ENCODE measurements at places on chromosomes 6 and 20.

DNA sequence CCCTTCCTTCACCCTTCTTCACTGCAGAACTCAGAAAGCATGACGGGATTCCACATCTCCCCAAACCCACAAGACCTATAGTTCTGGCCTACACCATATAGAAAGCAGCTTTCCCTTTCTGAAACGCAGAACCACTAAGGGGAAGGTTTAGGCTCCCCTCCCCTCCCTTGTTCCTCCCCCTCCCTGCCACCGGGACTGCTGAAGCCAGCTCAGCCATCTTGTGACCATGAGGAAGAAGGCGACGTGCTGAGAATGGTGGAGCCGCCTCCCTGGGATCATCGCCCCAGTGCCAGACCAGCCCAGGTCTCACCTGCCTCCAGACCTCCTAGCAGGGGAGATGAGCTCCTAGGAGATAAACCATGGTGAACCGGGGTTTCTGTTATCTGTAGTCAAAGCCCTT is 19.6 kb downstream of the SERPINB6 start:
- no peak for DNase-seq

DNA sequence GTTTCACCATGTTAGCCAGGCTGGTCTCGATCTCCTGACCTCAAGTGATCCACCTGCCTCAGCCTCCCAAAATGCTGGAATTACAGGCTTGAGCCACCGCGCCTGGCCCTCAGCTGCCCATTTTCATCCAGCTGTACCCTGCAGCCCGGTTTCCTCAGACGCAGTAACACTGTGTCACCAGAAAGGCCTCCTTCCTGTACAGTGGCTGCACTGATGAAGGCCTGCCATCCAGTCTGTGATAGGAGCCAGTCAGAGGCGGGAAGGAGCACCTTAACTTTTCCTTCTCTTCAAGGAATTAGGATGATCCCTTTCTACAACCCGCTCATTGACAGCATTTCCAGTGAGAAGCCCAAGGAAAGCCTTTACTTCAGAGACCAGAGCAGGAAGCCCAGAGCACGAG is 75.9 kb downstream of the GFOD1 start:
- DNase-seq: no peak

DNA sequence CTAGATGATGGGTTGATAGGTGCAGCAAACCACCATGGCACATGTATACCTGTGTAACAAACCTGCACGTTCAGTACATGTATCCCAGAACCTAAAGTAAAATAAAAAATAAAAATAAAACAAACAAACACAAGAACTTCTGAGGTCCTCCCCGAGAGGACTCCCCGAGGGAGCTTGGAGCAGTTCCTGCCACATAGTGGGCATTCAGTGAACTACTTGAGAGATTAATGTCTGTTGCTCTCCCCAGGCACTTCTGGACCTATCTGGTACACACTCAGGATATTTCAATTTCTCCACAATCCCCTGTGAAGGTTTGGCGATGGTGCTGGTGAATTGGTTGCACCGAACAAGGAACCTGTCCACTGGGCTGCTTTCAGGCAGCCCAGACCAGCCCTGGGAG is 311.2 kb downstream of the ESR1 start:
- no peak for DNase-seq

DNA sequence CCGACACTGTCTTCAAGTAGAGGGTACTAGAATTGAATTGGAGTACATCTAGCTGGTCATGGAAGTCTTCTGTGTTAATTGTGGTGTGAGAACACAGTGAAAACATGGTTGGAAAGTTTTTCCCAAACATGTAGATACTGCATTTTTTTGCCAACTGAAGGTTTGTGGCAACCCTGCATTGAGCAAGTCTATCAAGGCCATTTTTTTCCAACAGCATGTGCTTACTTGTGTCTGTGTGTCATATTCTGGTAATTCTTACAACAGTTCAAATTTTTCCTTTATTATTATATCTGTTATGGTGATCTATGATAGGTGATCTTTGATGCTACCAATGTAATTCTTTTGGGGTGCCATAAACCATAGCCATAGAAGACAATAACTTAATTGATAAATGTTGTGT is 147.0 kb downstream of the MYB start:
- DNase-seq: no peak

- no peak for DNase-seq
Observed at GRCh38 chr20:25459111-25459830, 51.8 kb downstream of the GINS1 start.

DNA sequence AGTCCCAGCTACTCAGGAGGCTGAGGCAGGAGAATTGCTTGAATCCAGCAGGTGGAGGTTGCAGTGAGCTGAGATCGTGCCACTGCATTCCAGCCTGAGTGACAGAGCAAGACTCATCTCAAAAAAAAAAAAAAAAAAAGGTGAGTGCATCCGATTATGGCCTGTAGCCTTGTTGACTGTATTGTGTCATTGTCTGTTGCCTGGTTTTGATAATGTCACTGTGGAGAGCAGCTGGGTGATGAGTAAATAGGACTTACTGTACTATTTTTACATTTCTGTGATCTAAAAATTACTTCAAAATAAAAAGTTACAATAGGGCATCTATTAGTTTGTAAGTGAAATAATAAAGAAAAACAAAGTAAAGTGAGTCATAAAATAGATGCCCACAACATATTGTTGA is 134.1 kb upstream of the SALL4 start:
- no peak for DNase-seq

DNA sequence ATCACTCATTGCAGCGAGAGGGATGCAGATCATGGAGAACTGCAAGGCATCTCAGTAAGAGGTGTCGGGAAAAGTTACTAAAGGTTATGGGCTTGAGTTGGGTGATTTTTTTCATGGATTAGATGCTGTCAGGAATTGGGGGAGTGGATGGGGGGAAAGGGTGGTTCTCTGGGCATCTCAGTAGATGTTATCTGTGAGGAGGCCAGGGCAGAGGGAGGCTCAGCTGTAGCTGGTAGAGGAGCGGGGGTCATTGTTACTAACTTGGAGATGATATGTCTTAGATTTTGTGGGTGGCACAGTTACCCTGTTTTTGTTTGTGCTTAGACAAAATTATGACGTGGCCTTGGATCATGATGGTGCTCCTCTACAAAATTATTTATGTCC is 2.6 kb upstream of the PCMTD2 start:
- no peak for DNase-seq

DNA sequence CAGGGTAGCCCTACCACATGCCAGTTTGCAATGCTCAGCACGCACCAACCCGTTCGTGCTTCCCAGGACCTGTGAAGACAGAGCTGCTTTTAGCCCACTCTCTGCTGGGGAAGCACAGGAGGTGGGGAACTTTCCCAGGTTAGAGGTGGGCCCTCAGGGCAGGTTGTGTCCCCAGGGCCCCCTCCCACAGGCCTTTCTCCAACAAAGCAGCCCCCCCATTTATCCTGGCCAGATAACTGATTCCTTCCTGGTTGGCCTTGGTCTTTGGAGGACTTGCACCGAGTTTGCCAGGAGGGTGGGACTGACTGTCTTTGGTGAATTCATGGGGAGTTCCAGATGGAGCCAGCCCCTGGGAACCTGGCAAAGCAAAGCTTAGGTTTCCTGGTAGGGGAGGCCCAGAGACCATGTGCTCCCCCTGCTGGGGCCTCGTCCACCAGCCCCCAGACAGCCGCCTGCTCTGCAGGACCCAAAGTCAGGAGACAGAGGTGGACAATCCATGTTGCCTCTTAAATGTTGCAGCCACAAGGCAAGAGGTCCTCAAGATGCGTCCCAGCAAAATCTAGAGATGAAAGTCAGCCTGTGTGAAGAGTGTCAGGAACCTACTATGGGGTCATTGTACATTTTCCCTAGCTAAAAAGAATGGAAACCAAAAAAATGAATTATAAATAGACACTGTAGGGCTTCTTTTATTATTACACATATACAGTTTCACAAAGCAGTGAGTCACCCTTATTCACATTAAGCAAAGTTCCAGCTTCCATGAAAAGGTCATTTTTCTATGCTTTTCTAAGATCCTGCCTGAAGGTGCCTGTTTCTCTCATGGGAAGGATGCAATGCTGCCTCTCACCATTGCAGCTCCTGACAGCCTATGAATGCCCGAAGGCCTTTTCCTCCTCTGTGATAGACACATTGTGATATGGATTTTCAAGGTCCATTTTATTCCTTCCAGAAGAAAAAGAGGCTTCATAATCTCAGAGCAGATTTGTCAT is 497.8 kb downstream of the PREX1 start:
- peak; percentile 78 for DNase-seq

GRCh38 chr20:10637031-10637559 is 36.7 kb downstream of the JAG1 start:
- no peak for DNase-seq

DNA sequence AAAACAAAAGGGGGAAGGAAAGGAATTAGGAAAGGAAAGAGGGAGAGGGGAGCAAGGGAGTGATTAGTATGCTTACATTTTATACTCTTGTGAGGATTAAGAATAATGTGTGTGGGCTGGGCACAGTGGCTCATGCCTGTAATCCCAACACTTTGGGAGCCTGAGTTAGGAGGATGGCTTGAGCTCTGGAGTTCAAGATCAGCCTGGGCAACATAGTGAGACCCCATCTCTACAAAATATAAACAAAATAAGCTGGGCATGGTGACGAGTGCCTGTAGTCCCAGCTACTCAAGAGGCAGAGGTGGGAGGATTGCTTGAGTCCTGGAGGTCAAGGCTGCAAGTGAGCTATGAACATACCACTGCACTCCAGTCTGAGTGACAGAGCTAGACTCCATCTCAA is 47.0 kb downstream of the SHLD1 start:
- DNase-seq: no peak

GRCh38 chr6:168937054-168937453 is 316.6 kb downstream of the THBS2 start:
- no peak for DNase-seq

- no peak for DNase-seq
Observed at GRCh38 chr20:44637042-44637441, 14.5 kb downstream of the ADA start.

DNA sequence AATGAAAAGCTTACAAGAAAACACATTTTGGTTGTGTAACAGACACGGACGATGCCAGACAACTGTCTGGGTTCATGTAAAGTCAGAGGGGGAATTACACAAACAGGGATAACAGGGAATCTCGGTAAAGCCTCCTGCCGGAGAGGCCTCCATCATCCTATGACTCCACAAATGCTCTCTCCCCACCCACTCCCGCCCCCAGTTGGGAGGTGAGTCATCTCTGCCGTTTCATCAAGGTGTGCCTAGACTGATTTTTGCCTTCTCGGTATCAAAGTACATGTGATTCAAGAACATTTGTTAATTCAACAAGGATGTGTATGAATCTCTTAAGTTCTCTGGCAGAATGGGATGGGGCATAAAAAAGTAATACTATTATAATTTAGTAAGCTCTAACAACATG is 304.9 kb upstream of the PRDM1 start:
- no peak for DNase-seq

DNA sequence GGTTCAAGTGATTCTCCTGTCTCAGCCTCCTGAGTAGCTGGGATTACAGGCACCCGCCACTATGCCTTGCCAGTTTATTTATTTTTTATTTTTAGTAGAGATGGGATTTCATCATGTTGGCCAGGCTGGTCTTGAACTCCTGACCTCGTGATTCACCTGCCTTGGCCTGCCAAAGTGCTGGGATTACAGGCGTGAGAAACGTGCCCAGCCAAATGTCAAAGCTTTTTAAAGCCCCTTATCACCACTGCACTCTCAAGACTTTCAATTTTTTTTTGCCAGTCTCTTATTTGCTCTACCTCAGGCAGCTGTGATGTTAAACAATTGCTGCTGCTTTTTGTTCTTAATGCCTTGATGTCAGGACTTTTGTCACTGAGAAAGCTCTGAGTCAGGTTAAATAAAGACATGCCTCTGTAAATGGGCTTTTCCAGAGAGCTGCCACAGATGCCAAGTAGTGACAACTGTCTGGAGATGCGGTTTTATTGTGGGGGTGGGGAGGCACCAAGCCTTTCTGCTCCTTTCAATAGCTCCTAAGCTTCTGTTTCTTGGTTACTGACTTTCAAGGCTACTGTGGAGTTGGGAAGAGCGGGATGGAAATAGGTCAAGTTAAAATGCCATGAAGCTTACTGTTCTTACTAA is 29.2 kb downstream of the RSPH3 start:
- DNase-seq: no peak

GRCh38 chr6:110944681-110945151 is 13.8 kb upstream of the GTF3C6 start:
- no peak for DNase-seq

GRCh38 chr20:13996265-13996664 is 949 bp downstream of the MACROD2 start:
- no peak for DNase-seq

- no peak for DNase-seq
Observed at GRCh38 chr6:143329323-143329722, 121.2 kb downstream of the ADAT2 start.

DNA sequence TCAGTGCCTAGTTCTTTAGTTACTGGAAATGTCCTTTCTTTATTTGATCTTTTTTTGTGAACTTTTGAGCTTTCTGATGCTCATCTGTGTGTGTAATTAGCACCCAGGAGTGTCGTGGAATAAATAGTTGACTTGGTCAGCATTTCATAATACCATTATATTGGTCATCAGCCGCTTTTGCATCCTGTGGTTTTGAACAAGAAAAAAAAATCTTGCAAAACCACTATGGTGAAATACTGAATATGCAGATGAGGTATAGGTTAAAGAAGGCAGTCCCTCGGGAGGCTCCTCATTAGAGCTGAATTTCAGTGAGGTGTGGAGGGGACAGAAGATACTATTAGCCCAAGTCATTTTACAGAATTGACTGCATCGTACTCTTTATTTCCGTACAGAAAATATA is 90.1 kb downstream of the FOXO3 start:
- no peak for DNase-seq

DNA sequence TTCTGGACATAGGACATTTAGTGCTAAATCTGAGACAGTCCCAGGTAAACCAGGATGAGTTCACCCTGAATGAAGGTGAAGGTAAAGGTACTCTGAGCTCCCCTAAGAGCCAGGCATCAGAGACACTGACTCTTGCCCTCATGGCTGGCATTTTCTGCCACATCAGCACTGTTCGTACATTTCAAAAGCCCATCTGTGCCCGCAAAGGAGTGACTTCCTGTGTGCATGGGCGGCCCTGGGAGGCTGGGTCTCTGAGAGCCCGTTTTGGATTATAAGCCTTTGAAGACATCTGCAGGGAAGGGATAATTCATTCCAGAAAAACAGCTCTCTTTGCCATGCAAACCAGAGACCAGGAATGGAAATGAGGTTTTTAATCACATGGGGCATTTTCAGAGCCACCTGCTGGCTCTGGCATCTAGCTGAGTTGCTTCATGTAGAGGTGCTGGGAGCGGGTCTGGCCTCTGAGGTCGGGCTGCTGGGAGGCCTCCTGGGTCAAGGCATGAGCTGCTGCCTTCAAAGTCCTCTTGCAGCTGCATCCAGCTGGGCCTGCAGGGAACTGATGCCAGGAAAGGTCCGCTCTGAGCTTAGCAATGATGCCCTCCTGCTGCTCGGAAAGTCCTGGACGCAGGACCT is 348.3 kb downstream of the DHX35 start:
- DNase-seq: no peak

GRCh38 chr6:14063756-14064155 is 53.8 kb upstream of the CD83 start:
- no peak for DNase-seq

Measured in SK-N-SH (cell line).